Placental pericyte (primary cell): ENCODE measurements at places on chromosomes 6 and 20. TPM values are rescaled to one million over a fixed set of nuclear protein-coding genes. Genes with fewer than 3 reads are reported as not detected.

MYCT1 gene
- total RNA-seq: under 0.01 and 3.6 TPM in 2 replicates

ETV7 gene
- 0.29 and 0.88 TPM in 2 replicates for total RNA-seq

ZSCAN16 gene
- total RNA-seq: 1.7 and 2.2 TPM in 2 replicates

AGPAT4 gene
- total RNA-seq: 10.7 and 13.5 TPM in 2 replicates

SUMO4 gene
- total RNA-seq: 1.5 and 2.3 TPM in 2 replicates
